NCI-H345 (cell line): ENCODE measurements at places on chromosomes 13 and 19.

DNA sequence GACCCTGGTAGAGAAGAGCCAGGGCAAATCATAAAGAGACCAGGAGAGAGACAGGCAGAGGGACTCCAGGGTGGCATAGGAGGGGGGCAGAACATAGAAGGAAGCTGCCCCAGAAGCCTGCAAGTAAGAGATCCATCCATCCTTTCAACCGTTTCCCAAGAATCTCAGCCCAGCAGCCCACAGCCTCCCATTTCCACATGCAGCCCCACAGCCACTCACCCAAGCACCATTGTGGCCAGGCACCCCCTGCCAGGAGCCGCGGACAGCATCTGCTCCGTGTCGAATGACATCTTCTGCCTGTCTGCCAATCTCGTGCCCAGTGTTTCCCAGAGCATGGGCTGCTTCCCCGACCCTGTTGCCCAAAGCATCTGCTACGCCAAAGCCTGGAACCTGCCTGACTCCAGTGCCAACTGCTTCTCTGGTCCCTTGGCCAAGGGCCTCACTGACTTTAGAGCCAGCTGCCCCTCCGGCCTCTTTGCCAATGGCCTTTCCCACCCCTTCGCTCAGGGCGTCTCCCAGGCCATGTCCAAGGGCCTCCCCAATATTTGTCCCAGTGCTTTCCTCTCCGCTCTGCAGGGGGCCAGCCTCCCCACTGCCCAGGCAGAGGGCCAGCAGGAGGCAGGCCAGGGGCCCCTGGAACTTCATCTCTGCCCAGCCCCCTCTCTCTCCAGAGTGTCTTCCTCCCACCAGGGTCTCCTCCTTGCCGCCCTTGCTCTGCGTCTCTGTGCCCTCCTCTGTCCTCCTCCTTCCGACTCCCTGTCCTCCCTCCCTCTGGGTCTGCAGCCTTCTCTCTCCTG lies 420 bp downstream of the DMKN start:
- no peak for DNase-seq

DNA sequence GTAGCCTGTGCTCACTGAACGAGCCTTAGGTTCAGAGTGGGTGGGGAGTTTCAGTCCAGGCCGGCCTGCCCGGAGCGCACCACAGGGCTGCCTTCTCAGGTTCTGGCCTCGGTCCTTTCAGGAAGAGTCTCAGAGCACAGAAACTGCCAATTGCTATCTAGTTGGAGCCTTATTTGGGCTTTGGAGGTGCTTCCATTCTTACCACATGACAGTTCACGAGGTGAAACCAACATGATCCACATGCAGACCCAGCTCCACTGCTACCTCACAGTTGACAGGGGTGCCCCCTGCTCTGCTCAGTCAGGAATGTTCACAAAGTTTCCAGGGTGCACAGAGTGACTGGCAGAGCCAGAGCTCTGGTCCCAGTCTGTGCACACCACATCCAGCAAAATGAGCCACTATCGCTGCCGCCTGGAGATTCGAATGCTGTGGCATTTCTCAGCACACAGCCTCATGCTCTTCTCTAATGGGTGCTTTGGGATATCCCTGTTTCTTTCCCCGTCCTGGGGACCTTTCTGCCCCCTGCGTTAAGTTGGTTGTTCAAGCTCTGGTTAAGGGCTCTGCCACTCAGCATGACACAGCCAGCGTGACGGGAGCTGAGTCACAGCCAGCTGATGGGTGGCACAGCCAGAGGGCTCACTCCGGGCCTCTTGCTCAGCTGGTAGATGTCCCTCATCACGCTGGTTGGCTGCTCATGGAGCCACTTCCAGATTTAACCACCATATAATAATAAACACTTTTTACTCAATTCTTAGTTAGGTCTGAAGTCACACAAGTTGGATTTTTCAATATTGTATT lies 7.5 kb upstream of the SACS start:
- peak; percentile 25 for DNase-seq

DNA sequence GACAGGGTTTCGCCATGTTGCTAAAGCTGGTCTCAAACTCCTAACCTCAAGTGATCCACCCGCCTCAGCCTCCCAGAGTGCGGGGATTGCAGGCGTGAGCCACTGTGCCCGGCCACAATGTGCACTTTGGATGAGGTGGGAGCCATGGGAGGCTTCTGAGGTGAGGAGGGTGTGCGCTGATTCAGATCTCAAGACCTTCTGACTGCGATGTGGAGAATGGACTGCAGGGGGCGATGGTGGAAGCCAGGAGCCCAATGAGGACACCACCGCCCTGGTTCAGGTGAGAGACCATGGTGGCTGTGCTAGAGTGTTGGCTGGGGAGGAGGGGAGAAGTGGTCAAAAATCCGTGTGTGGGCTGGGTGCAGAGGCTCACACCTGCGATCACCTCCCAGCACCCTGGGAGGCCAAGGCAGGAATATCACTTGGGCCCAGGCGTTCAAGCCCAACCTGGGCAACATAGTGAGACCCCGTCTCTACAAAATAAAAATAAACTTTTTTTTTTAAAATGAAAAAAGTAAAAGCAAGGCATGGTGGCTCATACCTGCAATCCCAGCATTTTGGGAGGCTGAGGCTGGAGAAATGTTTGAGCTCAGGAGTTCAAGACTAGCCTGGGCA lies 5.6 kb downstream of the INAFM1 start:
- DNase-seq: no peak

GRCh38 chr13:95388420-95389079 lies 87.3 kb upstream of the ABCC4 start:
- no peak for DNase-seq

- DNase-seq: no peak
These were observed 32.6 kb upstream of the RFC3 start for GRCh38 chr13:33785384-33785783.
